ENCODE measurements at places on chromosomes 13 and 19.

DNA sequence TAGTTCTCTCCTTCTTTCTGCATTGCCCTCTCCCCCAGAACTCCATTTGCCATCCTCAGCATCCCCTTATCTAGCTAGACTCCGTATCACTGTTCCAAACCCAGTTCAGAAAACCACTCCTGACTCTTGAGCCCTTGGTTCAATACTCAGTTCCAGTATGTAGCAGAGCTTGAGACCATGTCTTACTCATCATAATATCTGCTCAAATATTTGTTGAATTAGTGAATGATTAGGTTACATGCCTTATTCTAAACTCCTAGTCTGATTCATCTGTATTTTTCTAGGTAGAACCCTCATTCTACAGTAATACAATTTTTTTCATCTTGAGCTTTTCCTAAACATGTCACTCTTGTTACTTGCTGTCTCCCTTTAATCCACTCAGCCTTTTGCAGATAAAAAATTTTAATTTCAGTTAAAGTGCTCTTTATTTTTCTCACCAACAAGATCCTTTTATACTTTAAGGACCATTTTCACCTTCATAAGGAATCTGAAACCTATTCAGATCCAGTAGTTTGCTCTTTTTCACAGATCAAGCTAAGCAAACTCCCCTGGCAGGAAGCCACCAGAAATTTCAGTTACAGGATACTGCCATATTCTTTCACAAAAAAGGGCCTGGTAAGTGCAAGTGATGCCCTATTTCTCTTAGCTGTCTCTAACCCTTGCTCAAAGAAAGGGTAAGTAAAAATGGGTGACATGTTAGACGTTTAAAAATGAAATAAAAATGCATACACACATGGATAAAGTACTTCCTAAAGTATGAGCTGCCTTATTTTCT lies 23.1 kb upstream of the INTS6 start:
- H3K27ac ChIP-seq: no peak overlapping the region
- no peaks in the 10 kb centered on the region for H3K36me3 ChIP-seq
- no peak for DNase-seq
- no peaks in the 10 kb centered on the region for H3K27me3 ChIP-seq
- no peak overlapping the region for H3K4me3 ChIP-seq

DNA sequence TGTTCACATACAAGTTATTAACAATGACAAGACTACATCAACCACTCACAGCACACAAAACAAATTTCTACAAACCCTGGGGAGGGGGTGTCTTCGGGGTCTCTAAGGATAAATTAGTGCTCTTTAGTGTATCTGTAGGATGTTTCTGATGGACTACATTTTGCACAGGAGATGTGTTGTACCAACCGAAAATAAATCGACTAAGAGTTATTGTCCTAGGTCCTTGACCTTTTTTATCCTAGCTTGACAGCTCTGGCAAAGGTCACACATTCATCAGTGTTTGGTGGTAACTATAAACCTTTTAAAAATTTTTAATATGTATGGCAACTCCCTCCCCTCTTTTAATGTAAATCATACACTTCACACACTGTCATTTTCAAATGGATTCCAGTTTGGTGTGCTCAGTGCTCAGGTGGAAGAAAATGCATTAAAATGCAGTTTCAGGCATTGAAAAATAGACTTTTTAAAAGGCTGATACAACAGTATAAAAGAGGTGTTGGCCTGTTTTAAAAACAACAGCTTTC lies 7.7 kb downstream of the ZIC5 start:
- DNase-seq: no peak
- peaks cover 11% of the 10 kb centered on the region for H3K27me3 ChIP-seq
- H3K4me3 ChIP-seq: no peak overlapping the region
- H3K36me3 ChIP-seq: no peaks in the 10 kb centered on the region

- H3K4me3 ChIP-seq: no peak overlapping the region
- no peaks in the 10 kb centered on the region for H3K36me3 ChIP-seq
- H3K27me3 ChIP-seq: peaks cover 4% of the 10 kb centered on the region
- no peaks in the 10 kb centered on the region for H3K4me1 ChIP-seq
- H3K27ac ChIP-seq: no peak overlapping the region
These were observed 10.0 kb downstream of the ARHGAP45 start for GRCh38 chr19:1076951-1077350.

DNA sequence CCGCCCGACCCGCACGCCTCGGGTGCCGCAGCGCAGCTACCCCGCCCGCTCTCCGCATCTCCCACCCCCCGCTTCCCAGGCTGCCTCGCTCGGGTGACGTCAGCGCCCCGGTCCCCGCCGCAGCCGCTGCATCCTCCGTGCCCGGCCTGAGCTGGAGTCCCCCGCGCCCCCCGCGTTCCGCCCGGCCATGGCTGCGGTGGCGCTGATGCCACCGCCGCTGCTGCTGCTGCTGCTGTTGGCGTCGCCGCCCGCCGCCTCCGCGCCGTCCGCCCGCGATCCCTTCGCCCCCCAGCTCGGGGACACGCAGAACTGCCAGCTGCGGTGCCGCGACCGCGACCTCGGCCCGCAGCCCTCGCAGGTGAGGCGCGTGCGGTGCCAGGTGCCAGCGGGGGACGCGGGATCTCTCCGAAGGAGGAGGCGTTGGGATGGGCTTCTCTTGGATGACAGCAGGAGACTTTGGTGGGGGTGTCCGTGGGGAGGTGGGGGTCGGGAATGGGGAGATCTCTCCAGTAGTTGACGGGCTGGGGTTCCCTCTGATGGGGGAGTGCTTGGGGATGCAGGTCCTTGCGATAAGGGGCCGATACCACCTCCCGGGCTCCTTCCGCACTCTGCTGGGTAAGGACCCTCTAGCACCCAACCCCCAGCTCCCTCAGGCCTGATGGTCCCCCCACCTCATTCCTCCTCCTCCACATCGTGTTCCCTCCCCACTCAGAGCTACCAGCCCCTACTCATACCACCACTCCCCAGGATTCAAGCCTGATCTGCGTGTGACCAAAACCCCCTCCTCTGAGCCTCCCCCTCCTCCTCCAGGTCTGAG lies at the start of gene TMEM59L:
TSS of gene TMEM59L (plus strand) at position 99 of the 817 bp plus-strand sequence. CDS start at position 188, 89 bp downstream.
- H3K27ac ChIP-seq: no peak within 1 kb of the TSS
- H3K4me3 ChIP-seq: peak within 1 kb of the TSS; percentile 56
- H3K27me3 ChIP-seq: peaks cover 84% of the 10 kb centered on the region

- peak; percentile 30 for DNase-seq
- H3K4me1 ChIP-seq: peaks cover 15% of the 10 kb centered on the region
- H3K36me3 ChIP-seq: peaks cover 100% of the 10 kb centered on the region
- peak overlapping the region; percentile 10 for H3K27ac ChIP-seq
- no peaks in the 10 kb centered on the region for H3K27me3 ChIP-seq
These were observed 28.0 kb downstream of the UPF1 start for GRCh38 chr19:18859676-18860301.

GRCh38 chr19:47134545-47134944 lies 3.9 kb downstream of the SAE1 start:
- H3K27ac ChIP-seq: no peak overlapping the region
- no peaks in the 10 kb centered on the region for H3K4me1 ChIP-seq
- DNase-seq: no peak
- no peak overlapping the region for H3K4me3 ChIP-seq
- no peaks in the 10 kb centered on the region for H3K27me3 ChIP-seq

DNA sequence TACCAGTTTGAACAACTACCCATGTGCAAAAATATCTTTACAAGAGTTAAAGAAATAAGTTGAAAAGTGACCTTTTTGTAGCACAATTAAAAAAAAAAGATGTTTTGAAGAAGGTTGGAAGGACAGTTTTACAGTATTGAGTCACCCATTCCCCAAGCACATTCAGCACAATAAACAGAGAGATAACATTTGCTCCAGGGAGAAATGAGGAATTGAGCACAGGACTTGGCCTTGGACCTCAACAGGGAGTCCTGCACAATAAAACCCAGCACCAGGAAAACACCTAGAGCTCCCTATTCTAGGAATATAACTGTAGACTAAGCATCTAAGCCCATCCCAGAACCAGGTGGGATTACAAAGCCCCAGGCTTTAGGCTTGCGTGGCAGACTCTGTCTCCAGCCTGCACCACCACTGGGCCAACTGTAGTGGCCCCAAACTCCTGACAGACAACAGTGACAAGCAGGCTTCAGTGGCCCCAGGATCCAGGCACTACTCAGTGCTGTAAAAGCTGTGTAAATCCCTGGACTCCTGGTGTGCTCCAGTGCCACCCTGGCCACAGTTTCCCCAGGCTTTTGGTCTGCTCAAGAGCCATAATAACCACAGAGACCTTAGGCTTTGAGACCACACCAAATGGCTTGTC lies 857.2 kb downstream of the SLITRK1 start:
- no peak for DNase-seq
- H3K36me3 ChIP-seq: no peaks in the 10 kb centered on the region
- H3K4me1 ChIP-seq: no peaks in the 10 kb centered on the region

DNA sequence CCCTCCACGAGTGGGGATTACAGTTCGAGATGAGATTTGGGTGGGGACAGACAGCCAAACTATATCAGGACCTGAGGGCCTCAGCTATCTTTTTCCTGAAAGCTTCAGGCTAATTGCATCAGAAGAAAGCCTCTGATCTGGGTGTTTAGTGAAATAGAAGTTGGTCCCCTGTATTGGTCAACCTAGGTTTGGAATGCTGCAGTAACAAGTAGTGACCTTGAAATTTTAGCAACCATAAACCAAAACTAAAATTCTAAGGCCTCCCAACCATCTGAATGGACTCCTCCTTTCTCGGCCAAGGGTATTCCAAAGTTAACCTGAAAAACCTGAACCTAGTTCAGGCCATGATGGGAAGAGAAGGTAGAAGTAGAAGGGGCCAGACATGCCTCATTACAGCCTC lies 34.9 kb upstream of the OR10H1 start:
- DNase-seq: no peak
- H3K4me3 ChIP-seq: no peak overlapping the region
- no peaks in the 10 kb centered on the region for H3K4me1 ChIP-seq
- no peaks in the 10 kb centered on the region for H3K27me3 ChIP-seq

GRCh38 chr13:67076378-67076777 lies 153.8 kb downstream of the PCDH9 start:
- H3K4me1 ChIP-seq: no peaks in the 10 kb centered on the region
- H3K27ac ChIP-seq: no peak overlapping the region
- H3K36me3 ChIP-seq: no peaks in the 10 kb centered on the region
- DNase-seq: no peak

GRCh38 chr13:57629821-57630235 lies 1.7 kb upstream of the PCDH17 start:
- peak; percentile 82 for DNase-seq
- no peaks in the 10 kb centered on the region for H3K36me3 ChIP-seq
- H3K27me3 ChIP-seq: peaks cover 74% of the 10 kb centered on the region

DNA sequence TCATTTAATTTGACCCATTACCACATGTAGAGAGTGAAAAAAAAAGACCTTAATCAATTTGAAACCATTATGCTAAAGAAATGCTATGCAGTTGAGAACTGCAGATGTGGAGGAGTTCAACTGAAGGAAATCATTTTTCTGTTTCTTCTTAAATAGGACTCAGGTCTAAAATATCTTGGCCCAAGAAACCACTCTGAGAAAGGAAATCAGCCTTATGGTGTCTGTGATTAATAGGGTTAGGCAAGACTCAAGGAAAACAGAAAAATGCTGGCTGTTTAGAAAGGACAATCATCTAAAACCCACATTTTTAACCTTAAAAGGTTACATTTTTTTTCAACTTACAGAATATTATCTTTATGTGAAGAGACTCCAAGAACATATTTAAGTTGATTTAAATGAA lies 1.9 kb upstream of the SLITRK1 start:
- H3K36me3 ChIP-seq: no peaks in the 10 kb centered on the region
- no peak overlapping the region for H3K4me3 ChIP-seq
- H3K27me3 ChIP-seq: no peaks in the 10 kb centered on the region
- DNase-seq: no peak

DNA sequence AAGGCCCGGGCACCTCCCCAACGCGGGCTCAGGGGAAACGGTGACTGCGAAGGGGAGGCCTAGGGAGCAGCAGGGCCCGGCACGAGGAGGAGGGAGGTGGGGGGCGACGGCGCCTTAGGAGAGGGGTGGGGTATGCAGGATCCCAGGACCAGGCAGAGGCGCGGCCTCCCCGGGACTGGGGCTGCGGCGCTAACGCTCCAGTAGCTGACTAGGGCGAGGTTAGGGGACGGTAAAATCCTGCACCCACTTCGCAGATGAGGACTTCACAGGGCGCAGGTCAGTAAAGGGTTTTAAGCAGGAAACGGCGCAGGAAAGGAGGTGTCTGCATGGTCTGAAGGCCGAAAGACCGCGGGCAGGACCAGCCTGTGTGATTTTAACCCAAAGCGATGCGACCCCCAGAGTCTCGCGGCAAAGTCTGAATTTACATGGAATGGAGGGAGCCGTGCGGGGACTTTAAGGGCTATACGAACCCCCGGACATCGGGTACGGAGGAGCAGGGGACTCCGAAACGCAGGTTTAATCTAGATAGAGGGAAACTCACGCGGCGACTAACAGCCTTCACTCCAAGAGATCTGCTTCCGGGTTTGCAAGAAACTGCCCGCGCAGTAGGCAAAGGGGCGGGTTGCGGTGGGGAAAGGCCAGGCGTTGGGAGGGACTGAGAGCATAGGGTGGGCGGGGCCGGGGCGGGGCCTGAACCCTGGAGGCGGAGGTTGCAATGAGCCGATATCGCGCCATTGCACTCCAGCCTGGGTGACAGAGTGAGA lies at the start of gene ZNF665:
TSS of gene ZNF665 (minus strand) at position 588 of the 764 bp plus-strand sequence. CDS start 10,460 bp downstream, outside the sequence.
- peak within 1 kb of the TSS; percentile 86 for H3K4me3 ChIP-seq
- DNase-seq: peak; percentile 91
- peak within 1 kb of the TSS; percentile 50 for H3K27ac ChIP-seq

Measured in psoas muscle (tissue), 8 donors.